ENCODE measurements at places on chromosomes 7 and 10.

DNA sequence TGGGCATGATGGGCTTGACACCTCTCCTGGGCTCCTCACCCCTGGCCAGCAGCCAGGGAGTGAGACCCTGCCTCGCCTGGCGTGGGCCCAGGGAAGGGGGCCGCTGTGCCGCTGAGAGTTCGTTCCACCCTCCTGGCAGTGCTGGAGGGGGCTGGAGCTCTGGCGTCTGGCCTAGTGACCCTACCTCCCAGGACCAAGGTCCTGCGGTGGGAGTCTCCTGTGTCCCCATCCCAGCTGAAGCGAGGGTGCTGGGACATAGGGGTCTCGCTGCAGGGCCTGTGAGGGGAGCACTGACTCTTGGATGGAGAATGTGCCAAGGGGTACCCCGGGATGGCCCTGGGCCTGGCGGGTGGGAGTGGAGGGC, 1.2 kb downstream of the GTF2IRD1 start:
- no peak for DNase-seq

GRCh38 chr10:68239596-68240150, 7.8 kb upstream of the ATOH7 start:
- DNase-seq, result no peak

GRCh38 chr7:131341690-131342089, 14.0 kb downstream of the MKLN1 start:
- DNase-seq, result no peak

GRCh38 chr10:17010363-17011145, 119.1 kb downstream of the CUBN start:
- DNase-seq, result no peak
